Left lung (tissue), 14 donors: ENCODE measurements at places on chromosomes 13 and 19.

DNA sequence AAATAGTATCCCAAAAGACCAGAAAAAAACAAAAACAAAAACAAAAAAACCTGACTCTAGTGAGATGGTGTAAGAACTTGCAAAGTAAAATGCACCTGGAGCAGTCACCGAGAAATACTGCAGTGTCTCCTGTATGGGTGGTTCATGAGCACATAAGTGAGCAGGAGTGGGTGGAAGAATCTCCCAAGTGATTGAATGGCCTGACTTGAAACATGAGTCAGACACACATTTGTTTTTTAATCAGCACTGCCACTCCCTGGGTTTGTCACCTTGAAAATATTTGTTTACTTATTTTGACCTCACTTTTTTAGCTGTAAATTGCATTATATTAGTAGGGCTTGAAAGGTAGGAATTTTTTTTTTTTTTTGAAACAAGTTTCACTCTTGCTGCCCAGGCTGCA is 2.0 kb downstream of the ZNF431 start:
- DNase-seq, result no peak

DNA sequence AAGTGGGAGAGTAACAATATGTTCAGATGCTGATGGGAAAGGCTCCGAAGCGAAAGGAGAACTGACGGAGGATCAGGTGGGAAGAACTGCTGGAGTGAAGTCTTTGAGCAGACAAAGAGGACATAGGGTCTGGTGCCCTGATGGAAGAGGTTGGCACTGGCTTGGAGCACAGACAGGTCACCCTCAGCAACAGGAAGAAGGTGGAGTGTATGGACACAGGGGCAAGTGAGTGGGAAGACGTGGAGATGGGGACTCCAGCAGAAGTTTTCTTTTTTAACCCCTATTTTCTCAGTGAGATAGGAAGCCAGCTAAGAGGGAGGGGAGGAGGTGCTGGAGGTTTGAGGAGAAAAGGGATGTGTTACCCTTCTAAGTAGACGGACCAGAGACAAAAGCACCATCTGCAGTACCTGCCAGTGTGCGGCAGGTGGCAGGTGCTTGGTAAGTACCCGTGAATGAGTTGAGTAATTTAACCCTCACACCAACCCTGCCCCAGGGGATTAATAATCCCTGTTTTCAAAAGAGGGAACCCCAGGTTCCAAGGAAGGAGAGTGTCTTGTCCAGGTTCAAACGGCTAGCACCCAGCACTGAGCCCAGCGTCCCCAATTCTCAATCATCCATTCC is 11.2 kb downstream of the HAS1 start:
- no peak for DNase-seq

DNA sequence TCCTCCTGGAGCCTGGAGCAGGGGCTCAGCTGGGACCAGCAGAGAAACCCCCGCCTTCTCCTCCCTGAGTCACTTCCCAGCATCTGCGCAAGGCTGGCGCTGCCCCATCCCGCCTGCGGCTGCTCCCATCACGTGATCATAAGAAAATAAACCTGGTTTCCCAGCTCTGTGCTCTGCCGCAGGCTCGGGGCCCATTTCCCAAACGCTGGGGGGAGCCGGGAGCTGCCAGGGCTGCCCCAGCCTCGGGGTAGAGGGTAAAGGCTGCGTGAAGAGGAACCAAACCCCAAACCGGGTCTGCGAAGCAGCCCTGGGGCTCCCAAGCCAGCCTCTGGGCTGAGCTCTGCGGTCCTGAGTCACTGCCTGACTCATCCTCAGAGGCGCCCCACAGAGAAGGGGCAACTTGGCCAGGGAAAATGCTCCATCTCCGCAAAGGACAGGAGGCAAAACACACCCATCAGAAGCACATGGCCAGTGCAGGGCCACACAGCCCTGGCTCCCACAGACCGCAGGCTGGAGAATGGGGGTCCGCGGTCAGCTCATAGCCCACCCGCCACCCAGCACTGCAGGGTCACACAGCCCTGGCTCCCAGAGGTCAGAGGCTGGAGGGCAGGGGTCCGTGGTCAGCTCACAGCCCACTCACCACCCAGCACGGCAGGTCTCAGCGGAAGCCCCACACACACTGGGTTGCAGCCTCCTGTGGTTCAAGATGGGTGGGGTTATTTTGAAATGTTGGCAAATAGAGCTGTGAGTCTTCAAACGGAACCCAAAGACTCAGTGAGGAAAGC is 67.1 kb downstream of the RASA3 start:
- peak; percentile 79 for DNase-seq

DNA sequence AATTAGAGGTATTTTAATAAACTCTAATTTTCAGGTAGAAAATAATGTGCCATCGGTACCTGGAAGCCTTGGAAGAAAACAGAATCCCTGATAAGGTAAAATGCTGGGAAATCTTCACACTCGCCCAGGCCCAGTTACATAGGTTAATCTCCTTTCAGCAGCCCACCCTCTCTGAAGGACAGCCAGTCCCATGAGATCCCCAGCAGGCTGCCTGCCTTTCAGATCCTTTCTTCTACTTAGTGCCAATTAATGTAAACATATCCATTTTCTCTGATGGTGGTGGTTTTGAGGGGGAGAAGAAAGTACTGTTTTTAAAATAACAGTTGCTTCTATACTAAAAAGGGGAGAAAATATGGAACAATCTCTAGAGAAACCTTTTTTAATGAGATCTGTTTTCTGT is 12.2 kb downstream of the SMAD9 start:
- DNase-seq, result no peak

DNA sequence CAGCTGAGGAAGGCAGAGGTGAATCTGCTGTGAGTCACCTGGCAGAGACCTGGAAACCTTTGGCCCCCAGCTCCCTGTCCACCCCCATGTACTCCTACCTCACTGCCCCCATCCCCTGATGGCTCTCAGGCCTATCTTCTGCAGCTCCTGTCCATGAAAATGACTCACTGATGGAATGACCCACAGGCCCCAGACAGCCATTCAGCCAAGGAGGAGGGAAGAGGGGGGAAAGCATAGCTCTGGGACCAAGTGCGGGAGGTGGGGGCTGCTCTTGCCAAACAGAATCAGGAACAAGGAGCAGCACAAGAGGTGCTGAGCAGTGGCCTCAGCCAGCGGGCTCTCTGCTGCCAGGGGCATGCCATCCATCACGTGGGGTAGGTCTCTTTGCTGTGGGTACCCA is 111.4 kb upstream of the C1QTNF9B start:
- DNase-seq, result no peak

DNA sequence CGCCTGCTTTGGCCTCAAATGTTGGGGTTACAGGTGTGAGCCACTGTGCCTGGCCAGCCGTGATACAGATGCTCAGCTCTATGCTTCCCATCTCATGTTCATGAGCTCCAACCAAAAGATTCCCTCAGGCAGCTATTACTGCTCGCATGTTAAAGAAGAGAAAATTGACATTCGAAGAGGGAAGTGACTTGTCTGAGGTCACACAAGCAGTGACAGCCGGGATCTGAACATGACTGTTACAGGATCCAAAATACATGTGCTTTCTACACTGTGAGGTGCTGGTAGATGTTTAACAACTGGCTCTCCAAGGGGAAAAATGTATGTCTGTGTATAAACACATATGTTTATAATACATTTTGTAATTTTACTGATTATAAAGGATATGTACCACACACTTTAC is 11.3 kb downstream of the FPR1 start:
- DNase-seq, result no peak

- DNase-seq, result no peak
These were observed 399.6 kb downstream of the DCT start for GRCh38 chr13:94079876-94080275.

- no peak for DNase-seq
These were observed 7.2 kb downstream of the ZNF708 start for GRCh38 chr19:21321996-21322395.

DNA sequence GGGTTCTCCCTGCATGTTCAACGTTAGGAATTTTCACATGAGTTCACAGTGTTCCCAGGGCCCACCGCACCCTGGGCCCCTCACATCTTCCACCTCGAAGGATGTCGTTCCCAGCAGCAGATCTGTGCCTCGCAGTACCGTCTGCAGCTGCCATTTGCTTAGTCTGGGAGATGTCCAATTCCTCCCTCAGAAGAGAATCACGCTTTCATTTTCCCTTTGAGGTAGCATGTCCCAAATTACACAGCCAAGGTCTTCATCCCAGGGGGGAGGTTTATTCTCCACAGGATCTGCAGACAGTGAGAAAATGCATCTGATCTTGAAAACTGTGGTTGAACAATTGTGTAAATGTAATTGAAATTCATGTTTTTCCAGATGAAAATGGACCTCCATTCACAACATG is 150.2 kb downstream of the DCT start:
- DNase-seq, result peak; percentile 45

GRCh38 chr13:30194906-30195305 is 112.4 kb downstream of the KATNAL1 start:
- DNase-seq, result no peak

DNA sequence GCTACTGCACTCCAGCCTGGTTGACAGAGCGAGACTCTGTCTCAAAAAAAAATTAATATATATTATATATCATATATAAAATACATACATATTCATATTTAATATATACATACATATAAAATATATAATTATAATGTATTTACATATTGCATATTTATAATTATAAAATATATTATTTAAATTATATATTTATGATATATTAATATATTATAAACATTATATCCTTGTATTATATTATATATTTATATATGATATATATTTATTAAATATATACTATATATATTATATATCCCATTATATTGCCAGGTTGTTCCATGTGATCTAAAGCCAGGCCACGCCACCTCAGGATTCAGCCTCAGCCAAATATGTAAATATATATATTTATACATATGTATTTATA is 9.7 kb downstream of the BRME1 start:
- no peak for DNase-seq

- peak; percentile 52 for DNase-seq
These were observed 809 bp downstream of the MISP start for GRCh38 chr19:751501-752341.

DNA sequence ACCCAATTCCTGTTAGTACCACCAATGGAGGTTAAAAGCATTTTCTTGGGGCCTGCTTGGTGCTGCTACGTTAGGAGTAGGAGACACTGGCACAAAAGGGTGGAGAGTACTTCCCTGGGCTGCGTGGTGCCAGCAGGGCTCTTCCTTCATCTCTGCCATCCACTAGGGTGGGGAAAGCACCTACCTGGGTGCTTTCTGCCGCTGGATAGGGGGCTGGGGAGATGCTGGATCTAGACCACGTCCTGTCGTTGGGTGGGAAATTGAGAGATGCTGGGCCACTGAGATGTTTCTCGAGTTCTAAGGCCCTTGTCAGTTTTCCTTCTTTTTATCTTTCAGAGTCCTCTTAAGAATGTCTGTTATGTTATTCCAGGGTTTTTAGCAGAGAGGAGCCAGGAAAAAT is 6.7 kb upstream of the FCGBP start:
- DNase-seq, result no peak

DNA sequence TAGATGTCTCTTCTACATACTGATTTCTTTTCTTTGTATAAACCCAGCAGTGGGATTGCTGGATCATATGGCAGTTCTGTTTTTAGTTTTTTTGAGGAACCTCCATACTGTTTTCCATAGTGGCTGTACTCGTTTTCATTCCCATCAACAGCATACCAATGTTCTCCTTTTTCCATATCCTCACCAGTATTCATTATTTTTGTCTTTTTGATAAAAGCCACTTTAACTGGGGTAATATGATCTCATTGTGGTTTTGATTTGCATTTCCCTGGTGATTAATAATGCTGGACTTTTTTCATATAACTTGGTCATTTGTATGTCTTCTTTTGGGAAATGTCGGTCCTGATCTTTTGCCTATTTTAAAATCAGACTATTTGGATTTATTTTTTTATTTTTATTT is 108.5 kb downstream of the PAN3 start:
- no peak for DNase-seq
